ENCODE measurements at places on chromosomes 12 and 14.

- no peak for DNase-seq
Observed at GRCh38 chr12:12513416-12514006, 49.2 kb downstream of the DUSP16 start.

GRCh38 chr12:48824112-48824511 is 5.8 kb downstream of the CACNB3 start:
- no peak for DNase-seq

DNA sequence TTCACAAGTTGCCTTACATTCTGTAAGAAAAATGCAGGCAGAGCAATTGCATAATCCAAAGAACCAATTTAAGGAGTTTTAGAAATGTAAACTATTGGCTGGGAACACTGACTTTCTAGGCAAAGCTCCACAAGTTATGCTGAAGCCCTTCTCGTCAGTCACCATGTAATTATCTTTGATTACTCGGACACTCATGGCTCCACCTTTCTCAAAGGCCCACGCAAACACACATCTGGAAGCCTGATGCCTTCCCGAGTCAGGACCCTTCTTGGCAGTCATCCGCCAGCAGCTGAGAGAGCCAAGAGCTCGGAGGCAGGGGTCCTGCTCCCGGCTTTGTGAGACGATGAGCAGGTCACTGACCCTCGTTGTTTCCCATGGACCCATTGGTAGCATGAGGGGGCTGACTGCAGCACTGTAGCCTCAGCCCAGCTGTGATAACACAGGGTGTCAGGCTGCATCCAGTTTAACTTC is 202.2 kb downstream of the TMEM132D start:
- DNase-seq, result no peak

DNA sequence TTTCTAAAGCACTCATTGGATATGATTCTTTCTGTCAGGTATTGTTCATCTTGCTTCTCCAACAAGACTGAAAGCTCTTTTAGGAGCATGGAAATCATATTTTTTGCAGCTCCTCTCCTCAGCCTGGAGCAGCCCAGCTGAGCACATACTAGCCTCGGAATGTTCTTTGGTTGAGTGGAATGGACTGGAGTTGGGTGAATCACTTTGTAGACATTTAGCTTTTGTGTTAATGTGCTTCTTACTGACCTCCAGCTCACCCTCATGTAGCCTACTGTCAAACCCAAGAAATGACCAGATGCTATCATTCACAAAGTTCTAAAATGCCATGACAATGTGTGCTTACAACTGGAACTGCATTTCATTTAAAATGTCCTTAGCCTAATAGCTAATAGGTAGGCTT is 161.1 kb downstream of the NUAK1 start:
- DNase-seq, result no peak

- no peak for DNase-seq
Observed at GRCh38 chr12:109926016-109926415, 25.9 kb downstream of the TCHP start.

DNA sequence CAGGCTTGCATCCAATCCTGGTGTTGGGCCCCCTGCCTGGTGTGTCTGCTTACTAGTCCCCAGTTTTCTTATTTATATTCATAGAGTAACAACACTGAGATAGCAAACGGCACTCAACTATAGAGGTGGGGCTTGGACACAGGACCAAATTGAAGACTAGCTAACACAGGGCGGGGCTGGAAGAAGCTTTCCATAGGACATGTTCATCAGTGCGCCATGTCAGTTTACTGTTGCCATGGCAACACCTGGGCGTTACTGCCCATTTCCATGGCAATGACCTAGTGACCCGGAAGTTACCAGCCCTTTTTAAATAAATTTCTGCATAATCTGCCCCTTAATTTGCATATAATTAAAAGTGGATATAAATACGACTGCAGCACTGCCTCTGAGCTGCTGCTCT is 275.5 kb upstream of the TMEM132C start:
- no peak for DNase-seq

- DNase-seq, result no peak
Observed at GRCh38 chr12:11967376-11968047, 103.2 kb upstream of the BCL2L14 start.

DNA sequence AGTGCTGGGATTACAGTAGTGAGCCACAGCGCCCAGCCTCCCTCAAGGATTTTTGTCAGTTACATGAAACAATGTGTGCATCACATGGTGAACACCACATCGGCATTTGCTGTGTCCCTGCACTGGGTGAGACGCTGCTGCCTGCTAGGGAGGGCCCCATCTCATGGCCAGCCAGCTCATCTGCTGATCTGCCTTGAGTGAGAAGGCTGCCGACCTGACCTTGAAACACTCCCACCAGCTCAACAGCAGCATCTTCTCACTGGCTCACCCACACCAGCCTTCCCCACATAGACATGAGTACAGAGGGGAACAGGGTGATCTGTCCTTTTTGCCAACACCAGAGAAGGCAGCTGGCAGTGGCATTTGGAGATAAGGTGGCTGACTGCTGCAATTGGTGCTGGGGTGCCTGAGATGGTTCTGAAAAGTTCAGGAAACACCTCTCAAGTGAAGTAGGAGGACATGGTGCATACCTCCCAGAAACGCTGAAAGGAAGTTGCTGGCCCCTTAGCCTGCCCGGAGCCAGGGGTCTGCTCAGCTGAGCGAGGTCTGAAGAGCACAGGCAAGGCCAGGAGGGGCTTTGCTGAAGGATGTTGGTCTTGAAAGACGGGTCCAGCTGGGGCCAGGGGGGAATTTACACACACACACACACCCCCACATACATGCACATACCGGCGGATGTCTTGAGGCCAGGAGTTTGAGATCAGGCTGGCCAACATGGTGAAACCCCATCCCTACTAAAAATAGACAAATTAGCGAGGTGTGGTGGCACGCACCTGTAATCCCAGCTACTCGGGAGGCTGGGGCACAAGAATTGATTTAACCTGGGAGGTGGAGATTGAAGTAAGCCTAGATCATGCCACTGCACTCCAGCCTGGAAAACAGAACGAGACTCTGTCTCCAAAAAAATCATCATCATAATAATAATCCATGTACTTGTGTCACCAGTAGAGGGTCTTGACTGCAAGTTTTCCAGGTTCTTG is 14.3 kb upstream of the PPP1R13B start:
- DNase-seq, result no peak

GRCh38 chr14:42806909-42807315 is 1200.2 kb downstream of the LRFN5 start:
- no peak for DNase-seq

DNA sequence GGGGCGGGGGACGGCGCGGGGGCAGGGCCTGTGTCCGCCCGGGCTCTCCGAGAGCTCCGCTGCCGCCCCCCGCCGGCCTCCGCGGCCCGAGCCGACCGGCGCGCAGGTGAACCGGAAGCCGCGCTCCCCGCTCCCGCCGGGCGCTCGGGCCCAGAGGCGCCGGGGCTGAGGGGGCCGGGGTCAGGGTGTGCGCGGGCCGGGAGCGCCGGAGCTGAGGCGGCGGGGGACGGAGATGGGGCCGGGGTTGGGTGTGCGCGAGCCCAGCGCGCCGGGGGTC is 431 bp downstream of the HIP1R start:
- no peak for DNase-seq
